ENCODE measurements at places on chromosomes 7 and 10.

DNA sequence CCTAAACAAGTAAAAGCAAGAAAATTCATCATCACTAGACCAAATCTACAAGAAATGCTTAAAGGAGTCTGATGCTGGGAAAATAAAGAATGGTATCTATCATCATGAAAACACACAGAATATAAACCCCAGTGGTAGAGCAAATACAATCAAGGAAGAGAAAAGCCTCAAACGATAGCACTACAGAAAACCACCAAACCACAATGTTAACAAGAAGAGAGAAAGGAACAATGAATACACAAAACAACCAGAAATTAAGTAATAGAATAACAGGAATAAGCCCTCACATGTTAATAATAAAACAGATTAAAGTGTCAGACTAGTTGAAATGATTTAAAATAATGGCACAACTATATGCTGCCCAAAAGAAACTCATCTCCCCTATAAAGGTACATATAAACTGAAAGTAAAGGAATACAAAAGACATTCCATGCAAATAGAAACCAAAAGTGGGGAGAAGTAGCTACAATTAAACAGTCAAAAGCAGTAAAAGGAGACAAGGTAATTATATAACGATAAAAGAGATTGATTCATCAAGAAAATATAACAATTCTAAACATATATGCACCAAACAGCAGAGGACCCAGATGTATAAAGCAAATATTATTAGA is 77.3 kb downstream of the JMJD1C start:
- no peak for DNase-seq

- no peak for DNase-seq
These were observed 83.6 kb downstream of the GRB10 start for GRCh38 chr7:50699143-50699542.

GRCh38 chr7:67683628-67684027 is 687.0 kb downstream of the TYW1 start:
- no peak for DNase-seq

DNA sequence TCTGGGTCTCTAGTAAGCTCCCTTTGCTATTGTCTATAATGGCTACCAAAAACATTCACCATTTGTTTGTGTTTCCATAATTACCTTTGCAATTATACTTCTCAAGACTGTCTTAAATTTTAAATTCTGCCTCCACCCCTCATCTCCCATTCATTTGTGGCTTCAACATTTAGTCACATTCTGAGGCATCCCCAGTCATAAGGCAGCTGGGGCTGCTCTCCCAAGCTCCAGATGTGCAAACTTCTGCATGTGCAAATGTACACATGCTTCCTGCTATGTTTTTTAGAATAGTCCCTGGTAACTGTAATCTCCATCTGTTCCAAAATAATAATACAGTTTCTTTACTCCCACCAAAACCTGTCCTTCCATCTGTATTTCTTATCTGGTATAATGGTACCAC is 97.3 kb downstream of the CDK6 start:
- DNase-seq = no peak

GRCh38 chr7:157502701-157503111 is 165.9 kb downstream of the DNAJB6 start:
- DNase-seq = peak; percentile 64

- no peak for DNase-seq
These were observed 2.0 kb upstream of the TBXAS1 start for GRCh38 chr7:139827042-139827441.

DNA sequence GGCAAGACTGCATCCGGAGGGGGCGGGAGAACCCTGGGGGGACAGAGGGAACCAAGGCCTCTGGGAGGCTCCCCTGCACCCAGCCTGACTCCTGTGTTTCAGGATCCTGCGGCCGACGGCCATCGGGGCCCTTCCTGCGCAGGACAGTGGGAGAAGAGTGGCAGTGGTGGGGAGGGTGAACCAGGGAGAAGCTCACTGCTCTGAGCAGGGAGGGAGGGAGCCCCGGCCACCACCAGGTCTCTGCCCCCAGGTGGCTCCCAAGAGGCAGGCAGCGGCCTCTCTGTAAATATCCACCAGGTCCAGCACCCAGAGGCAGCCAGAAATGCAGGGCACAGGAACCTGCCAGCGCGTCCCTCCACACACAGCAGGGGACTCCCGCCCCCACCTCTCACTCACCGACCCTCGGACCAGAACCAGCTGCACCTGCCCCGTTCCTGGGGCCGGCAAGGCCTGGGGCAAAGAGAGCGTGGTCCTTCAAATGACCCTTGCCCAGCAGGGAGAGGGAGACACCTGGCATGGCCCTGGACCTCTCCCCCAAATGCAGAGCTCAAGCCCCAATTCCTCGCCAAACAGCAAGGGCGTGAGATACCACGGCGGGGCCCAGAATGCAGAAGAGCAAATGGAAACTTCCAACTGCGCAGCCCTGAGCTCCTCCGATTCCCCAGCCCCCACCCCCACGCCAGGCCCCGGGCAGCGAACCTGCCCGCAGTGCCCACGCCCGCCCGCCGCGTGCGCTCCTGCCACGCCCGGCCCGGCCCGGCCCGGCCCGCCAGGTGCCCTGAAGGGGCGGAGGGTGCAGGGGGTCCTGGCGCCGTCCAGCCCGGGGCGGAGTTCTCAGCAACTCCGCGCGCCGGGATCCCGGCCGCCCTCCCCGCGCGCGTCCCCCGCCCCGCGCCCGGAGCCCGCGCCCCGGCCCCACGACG is 805 bp downstream of the RASGEF1A start:
- no peak for DNase-seq

- no peak for DNase-seq
These were observed 67.2 kb downstream of the CAMK1D start for GRCh38 chr10:12416344-12417050.

GRCh38 chr10:3668276-3668965 is 116.6 kb downstream of the KLF6 start:
- peak; percentile 83 for DNase-seq

DNA sequence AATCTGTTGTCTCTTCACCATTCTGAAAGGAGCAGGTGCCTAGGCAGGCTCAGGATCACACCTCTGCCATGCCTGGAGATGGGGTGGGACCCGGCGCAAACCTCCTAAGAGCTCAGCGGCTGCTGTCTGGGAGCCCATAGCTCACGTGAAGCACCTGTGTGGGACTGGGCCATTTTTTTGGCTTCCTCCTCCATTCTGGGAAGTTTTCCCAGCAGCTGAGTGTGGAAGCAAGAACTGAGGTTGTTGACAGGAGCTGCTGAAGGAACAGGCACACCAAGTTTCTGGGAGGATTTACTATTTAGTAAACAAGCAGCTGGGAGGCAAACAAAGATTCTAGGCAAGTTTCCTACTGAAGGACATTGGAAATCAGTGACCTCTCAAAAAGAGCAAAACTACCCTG is 77.3 kb downstream of the FAM13C start:
- no peak for DNase-seq
